Peyer's patch (tissue), 4 donors: ENCODE measurements at places on chromosomes 7 and 10. TPM values are rescaled to one million over a fixed set of nuclear protein-coding genes. Genes with fewer than 3 reads are reported as not detected.

HMX2 gene
- total RNA-seq, result not detected

GRCh38 chr7:131188367-131189339, 139.0 kb upstream of the MKLN1 start:
- DNase-seq, result no peak

DNA sequence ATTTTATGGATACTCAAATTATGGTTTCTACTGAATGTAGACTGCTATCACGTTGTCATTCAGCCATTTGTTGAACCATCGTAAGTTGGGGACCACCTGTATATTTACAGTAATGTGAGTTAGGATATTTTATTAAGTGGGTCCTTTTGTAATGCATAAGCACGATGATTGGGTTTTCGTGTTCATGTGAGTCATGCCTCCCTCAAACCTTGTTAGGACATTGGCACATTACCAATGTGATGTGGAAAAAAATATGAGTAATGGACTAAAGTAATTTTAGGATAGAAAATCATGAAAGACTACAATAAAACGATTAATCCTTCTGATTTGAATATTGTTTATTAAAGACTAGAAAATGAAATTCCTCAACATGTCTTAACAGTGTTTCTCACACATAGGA, 8.7 kb downstream of the SMC3 start:
- no peak for DNase-seq

- no peak for DNase-seq
These were observed 424.3 kb downstream of the KIF20B start for GRCh38 chr10:90125456-90126255.

DNA sequence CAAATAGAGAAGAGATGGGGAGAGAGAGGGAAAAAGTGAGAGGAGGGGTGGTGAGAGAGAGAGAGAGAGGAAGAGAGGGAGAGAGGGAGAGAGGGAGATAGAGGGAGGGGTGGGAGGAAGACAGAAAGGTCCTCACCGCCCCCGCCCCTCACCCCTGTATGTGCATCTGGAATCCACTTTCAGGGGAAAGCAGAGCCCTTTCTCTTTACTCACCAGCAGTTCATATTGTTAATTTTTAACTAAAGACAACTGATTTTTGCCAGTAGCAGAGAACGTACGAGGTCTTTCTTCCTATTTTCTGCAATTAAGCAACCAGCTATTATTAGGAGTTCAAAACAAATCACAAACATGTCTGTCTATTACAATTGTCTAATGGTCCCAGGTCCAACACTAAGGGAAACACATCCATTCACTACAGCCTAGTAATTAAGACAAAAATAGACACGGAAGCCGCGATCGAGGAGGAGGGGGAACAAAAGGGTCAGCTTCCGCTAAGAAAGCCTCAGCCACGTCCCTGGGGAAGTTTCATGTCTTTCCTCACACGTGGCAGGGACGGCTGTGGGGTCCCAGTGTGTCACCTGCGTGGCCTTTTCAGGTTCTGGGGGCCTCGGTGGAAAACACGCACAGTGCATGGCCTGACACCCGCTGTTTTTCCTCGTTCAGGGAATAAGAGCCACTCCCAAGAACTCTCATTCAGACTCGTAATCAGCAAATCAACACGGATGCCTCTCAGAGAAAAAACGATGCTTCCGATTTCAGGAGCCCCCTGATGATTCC, 572.0 kb downstream of the PTPRN2 start:
- DNase-seq, result peak; percentile 24

DNA sequence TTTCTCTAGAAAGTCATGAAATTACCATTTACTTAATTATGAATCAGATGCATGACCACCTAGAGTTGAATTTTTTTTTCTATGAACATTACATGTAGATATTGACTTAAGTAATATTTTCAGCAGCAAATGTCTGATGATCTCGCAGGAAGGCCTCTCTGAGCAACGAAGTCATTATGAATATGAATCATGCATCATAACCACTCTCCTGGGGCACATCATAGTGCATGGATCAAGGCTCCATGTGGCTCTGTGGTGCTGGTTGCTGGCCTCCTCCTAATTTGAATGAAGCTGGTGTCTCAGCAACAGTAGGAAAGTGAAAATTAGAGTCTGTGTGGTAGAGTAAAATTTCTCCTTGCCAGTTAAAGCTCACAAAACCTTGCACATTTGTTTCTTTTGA, 121.4 kb upstream of the INHBA start:
- no peak for DNase-seq

- DNase-seq, result no peak
These were observed 66.0 kb downstream of the CALD1 start for GRCh38 chr7:134845461-134845860.

TMEM273 gene
- total RNA-seq, result 16.2 TPM

GRCh38 chr7:35257251-35258124, 3.6 kb upstream of the TBX20 start:
- no peak for DNase-seq

DNA sequence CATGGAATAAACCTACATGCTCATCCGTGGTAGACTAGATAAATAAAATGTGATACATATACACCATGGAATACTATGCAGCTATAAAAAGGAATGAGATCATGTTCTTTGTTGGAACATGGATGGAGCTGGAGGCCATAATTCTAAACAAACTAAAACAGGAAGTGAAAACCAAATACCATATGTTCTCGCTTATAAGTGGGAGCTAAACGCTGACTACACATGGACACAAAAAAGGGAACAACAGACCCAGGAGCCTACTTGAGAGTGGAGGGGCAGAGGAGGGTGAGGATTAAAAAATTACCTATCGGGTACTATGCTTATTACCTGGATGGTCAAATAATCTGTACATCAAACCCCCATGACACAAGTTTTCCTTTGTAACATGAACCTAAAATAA, 68.7 kb upstream of the SEC61G start:
- DNase-seq, result no peak
